Fibroblast of upper back skin (primary cell): ENCODE measurements at places on chromosomes 7 and 10.

DNA sequence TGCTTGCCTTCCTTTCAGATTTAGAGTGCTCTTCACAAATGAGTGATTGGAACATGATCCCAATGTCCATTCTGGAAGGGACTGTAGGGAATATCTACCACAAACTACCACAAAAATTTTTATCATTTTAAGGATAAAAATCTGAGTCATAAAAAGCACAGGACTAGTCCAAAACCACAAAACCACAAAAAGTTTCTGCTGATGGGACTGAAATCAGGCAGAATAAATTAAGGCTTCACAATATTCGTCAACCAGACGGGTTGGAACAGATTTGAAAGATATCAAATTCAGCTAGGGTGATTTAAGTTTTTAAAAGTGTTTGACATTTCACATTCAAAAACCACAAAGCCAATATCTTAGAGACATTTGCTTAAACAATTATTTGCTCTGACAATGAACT lies 100.1 kb upstream of the PTN start:
- DNase-seq = peak; percentile 93

- no peak for DNase-seq
Observed at GRCh38 chr10:112756235-112756527, 193.9 kb upstream of the TCF7L2 start.

DNA sequence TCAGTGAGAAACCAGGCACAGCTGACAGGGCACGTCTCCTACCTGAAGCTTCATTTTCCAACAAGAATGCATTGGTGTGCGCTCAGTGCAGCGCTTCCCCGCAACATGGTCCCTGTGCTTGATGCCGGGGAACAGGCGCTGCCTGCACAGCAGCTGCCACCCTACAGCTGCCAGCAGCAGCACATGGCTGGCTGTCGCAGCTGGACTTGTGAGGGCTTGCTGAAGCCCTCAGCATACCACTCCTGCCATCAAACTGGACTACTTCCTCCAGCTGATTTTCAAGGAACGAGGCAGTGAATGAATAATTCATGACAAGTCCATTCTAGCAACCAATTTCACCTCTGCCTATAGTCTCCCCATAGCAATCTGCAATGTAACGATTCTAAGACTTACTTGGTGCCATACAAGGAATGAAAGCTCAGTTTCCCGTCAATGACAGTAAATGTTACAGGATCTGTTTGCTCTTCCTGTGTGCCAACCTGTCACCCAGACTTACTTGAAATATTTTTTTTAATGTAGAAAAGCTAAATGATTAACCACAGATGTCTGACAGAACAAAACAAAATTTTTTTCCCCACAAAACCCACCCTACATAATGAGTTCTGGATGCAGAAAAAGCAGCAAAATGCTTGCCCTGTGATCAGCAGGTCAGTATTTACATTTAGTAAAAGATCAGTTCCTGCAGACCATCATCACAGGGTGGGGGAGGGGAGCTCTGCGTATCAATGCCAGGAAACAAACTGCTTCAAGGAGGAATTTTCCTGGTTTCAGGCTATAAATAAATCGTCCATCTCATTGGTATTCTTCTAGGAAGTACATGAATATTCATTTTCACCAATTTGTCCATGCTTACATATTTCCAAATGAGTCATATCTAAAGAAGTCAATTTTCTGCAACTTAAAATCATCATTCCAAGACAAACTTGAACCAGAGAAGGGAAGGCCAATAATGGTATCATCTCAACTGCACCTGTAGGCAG lies 140.6 kb downstream of the ALOX5 start:
- peak; percentile 31 for DNase-seq

DNA sequence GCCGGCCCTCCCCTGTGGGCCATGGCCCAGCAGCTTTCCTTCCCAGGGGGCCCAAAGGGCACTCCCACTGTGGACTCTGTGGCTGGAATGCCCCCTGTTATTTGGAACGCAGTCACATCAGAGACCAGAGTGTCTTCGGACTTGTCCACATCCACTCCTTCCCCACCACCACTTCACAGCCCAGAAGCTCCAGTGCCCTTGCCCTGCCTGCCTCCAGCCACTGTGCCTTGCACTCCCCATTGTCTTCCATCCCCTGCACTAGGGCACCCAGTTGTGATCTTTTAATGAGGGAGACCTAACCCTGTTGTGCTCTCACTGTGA lies 19.4 kb downstream of the INSIG1 start:
- DNase-seq = no peak

- DNase-seq = no peak
Observed at GRCh38 chr10:96747734-96748550, 27.6 kb upstream of the PIK3AP1 start.

- DNase-seq = peak; percentile 68
Observed at GRCh38 chr10:131453721-131454634, 142.5 kb upstream of the TCERG1L start.

GRCh38 chr7:45404622-45405021 lies 169.5 kb upstream of the ADCY1 start:
- DNase-seq = no peak

DNA sequence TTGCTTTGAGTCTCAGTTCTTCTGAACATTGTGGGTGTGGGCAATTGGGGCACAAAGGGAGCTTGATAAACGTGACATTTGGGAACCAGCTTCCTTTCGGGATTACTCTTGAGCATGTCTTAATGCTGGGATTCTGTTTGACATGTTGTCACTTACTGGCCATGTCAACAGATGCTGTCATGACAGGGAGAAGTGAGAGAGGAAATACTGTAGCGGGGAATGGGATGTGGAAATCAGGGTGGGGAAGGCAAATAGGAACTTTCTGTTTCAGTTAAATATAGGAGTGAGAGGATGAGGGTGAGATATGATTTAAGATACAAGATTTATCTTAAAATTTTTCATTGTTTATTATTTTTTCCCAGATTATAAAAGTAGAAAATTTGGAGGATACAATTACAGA lies 83.9 kb downstream of the SEC23IP start:
- no peak for DNase-seq

DNA sequence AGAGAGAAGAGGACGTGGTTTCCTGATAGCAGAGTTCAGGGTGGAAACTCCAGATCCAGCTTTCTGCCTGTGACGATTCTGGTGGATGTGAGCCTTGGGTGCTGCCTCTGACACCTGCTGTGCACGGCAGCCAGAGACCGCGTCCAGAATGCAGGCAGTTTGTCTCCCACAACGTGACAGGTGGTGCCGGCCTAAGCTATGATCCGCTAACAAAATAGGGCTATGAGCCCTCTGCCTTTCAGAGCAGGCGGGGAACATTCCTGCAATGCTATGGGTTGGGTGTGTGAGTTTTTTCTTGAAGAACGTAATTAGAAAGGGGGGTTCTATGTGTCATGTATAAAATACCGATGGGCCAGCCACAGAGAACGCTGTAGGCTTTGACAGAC lies 297.3 kb upstream of the PRKCQ start:
- no peak for DNase-seq

DNA sequence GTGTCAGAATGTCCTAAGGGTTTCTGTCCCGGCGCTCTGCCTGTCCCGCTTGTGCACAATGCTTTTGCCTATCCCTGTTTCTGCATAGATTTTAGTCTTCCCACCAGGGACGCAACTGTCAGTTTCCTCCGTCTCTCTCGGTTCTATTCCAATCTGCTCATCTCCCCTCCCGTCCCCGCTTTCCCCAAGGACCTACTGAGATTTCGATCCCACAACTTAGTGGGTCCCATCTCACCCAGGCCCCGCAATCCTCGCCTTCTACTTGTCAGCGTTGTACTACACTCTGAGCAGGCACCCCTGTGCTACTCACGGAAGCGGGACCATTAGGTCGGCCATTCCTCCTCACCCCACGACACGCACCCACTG lies 519 bp upstream of the ZNF655 start:
- DNase-seq = no peak

DNA sequence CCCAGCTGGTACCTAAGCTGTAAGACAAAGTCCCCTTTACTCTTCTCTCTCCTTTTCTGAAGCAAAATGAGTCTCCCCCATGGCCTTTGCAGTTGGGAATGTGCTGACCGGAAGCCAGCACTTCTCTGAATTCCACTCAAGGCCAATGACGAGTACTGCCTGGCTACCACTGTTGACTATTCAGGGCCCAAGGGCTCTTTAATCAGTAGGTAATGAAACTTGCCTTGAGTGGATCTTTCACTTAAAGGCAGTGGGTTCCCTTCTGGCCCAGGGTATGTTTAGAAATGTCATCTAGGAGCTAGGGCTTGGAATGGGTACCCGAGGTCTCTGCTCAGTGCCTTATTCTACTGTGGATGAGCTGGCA lies 197.1 kb downstream of the BBS9 start:
- DNase-seq = no peak

DNA sequence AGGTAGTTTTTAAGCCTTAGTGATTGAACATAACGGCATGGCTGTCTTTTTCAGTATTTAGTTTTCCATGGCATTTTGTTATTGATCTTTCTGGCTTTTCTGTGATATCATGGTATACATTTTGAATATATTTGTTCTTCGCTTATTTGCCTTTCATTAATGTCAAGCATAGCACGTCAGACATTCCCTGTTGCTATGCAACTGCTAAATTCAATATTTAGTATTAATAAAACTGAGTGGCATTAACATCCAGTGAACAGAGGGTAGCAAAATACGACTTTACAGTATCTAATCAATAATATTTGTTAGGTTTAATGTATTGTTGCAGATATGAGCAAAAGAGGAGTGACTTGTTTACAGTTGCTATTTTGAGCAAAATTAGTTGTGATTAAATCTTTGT lies 72.5 kb downstream of the LCOR start:
- no peak for DNase-seq

- DNase-seq = no peak
Observed at GRCh38 chr10:88995156-88995876, 4.7 kb downstream of the FAS start.

GRCh38 chr10:35642035-35642792 lies at the start of gene FZD8:
Gene FZD8, minus strand, starts transcription at chr10:35642296. Its CDS starts 867 bp downstream, at chr10:35641429.
- DNase-seq = peak; percentile 88

DNA sequence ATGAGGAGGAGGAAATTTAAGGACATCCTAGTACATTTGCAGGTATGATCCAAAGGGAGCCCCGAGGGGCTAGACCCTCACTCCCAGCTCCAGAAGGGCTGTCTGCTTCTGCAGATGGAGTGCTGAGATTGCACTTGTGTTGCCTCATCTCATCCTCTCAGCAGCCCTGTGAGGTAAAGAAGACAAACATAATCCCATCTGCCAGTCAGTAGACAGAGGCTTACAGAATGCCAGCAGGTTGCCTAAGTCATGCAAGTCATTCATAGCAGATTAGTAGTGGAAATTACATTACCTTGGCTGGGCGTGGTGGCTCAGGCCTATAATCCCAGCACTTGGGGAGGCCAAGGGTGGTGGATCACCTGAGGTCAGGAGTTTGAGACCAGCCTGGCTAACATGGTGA lies 45.4 kb downstream of the BLVRA start:
- no peak for DNase-seq

GRCh38 chr7:106770191-106770590 lies 94.9 kb upstream of the PIK3CG start:
- peak; percentile 88 for DNase-seq

DNA sequence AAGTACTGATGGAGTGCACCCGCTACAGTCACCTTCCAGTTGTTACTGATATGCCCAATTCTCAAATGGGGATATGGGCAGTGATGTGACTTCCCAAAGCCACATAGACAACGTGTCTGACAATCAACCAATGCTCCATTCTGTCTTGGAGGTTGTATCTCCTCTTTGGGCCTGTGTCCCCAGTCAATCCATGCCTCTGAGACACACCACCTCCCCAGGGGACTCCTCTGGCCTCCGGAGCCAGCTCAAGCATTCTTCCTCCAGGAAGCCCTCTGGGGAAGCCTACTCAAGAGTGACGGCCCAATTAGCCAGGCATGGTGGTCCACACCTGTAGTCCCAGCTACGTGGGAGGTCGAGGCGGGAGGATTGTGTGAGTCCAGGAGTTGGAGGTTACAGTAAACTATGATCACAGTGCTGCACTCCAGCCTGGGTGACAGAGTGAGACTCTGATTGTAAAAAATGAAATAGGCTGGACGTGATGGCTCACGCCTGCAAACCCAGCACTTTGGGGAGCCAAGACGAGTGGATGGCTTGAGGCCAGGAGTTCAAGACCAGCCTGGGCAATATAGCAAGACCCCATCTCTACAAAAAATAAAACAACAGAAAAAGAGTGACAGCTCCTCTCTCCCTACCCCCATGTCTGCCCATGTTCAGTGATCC lies 99.5 kb upstream of the TNRC18 start:
- DNase-seq = peak; percentile 78

DNA sequence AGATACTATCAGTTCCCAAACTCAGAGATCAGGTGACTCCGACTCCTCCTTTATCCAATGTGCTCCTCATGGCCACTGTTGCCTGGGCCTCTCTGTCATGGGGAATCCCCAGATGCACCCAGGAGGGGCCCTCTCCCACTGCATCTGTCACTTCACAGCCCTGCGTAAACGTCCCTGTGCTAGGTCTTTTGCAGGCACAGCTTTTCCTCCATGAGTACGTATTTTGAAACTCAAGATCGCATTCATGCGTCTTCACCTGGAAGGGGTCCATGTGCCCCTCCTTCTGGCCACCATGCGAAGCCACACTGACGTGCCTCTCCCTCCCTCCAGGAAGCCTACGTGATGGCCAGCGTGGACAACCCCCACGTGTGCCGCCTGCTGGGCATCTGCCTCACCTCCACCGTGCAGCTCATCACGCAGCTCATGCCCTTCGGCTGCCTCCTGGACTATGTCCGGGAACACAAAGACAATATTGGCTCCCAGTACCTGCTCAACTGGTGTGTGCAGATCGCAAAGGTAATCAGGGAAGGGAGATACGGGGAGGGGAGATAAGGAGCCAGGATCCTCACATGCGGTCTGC lies 162.2 kb downstream of the EGFR start:
- DNase-seq = no peak

DNA sequence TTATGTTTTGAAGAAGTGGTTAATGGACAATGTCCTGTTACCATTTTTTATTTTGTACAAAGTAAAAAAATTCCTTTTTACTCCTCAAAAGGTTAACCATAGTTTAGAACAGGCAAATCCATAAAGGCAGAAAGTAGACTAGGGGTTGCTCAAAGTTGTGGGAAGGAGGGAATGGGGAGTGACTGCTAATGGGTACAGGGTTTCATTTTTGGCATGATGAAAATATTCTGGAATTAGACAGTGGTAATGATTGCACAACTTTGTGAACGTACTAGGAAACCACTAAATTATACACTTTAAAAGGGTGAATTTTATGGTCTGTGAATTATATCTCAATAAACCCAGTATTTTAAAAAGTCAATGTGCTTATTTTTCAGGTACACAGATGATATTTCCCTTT lies 35.4 kb upstream of the CDK14 start:
- peak; percentile 68 for DNase-seq

- DNase-seq = no peak
Observed at GRCh38 chr10:132847416-132847777, 61.5 kb upstream of the NKX6-2 start.

- no peak for DNase-seq
Observed at GRCh38 chr7:141700848-141701371, 1.1 kb downstream of the DENND11 start.

GRCh38 chr7:128861957-128862570 lies 592 bp upstream of the ATP6V1F start:
- no peak for DNase-seq
